ENCODE measurements at places on chromosomes 5 and 9.

DNA sequence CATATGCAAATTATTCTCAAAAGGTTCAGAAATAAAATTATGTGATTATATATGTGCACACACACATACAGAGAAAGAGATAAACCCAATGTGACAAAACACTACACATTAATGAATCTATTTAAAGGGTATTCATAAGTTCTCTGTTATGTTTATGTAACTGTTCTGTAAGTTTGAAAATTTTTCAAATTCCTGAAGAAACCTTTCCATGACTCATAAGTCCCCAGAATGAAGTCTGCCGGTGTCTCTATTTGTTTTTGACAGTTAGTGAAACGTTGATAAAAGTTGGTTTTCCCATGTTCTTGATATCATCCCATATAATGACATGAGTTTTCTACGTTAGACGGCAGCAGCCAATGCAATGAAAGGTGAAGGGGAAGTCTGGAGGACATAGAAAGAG, 199.5 kb upstream of the PUM3 start:
- DNase-seq: no peak

DNA sequence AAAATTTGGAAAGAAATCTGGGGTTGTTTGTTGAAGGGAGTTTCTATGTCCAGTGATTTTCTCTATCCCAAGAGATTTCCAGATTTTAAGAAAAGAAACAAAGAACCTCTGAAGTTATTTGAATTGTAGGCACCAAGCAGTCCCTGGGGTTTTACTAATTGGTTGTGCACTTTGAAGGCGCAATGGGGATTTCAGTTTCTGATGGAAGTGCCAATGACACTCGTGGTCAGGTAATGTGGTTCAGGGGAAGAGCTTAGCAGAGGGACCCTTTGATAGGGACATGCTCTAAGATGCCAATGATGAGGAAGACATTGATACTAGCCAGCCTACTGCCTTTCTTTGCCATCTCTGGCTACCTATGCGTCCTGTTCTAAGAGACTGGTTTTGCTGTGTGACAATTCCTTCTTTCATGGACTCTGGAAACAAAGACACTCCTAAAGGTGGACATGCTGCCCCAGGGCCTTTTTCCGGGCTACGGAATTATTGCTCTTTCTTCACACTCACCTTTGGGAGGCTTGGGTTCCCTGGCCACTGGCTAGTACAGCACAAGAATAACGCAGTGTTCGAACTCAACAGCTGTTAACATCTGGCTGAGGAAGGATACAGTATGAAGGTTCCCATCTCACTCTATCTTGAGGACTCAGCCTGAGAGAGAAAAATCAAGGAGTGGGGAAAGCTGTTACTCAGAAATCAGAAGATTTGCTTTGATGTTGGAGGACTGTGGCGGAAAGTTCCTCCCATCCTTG, 6.9 kb upstream of the TRAF1 start:
- DNase-seq: no peak

DNA sequence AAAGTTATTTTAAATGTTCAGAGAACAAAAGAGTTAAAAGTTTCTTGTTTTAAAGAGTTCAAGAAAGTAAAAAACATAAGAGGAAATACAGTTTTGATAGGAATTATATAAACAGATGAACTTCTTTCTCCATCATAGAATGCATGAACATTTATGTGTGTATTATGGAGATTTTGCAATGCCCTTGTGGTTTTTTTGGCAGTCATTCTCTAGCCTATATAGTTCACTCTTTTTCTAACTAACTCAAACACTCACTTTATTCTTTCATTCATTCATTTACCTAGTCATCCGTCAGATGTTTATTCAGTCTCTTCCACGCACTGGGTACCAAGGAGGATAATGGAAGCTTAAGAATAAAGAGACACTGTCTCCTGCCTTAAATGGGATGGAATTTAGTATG, 195.9 kb upstream of the VLDLR start:
- no peak for DNase-seq

- DNase-seq: no peak
These were observed 45.8 kb downstream of the SLC12A7 start for GRCh38 chr5:1065891-1066650.

- DNase-seq: no peak
These were observed 208.8 kb downstream of the MAN2A1 start for GRCh38 chr5:109898269-109899162.

- DNase-seq: no peak
These were observed 78.4 kb downstream of the EHMT1 start for GRCh38 chr9:137697193-137697592.

- no peak for DNase-seq
These were observed 36.8 kb downstream of the DAB2IP start for GRCh38 chr9:121688146-121688680.

DNA sequence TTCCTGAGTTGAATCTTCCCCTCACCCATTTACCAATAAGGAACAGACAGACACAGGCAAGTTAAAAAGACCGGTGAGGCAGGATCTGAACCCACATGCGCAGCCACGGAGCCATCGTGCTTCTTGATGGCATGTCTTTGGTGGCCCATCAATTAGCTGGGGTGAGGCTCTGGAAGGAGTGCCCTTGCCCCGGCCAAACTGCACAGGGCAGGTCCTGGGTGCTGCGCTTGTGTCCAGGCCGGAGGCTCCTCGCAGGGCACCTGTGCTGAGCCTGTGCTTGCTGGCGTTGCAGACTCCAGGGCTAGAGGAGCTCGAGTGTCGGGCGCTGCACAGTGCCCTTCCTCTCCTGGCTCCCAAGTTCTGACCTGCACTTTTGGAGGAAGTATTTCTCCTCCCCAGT, 66.4 kb downstream of the PSMB7 start:
- no peak for DNase-seq

DNA sequence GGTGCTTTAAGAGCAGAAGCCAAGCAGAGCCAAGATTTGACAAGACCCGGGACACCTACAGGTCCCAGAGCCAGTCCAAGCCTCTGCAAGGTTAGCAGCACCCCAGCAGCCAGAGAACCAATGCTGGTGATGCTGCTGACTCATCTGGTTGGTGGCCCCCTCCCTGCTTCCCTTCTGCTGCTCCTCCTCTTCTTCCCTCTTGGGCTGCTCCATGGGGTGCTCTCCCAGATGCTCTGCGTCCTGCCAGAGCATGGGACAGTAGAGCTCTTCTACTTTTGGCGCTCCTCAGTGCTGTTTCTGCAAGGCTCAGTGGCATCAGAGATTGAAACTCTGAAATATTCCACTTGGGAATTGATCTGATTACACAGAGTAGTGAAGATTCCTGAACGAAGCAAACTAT, 76.1 kb upstream of the SAP30L start:
- no peak for DNase-seq

- DNase-seq: no peak
These were observed 18.7 kb downstream of the C5orf58 start for GRCh38 chr5:170251462-170251861.

GRCh38 chr9:104969116-104969515, 41.2 kb upstream of the ABCA1 start:
- no peak for DNase-seq
